Lung microvascular endothelial cell (primary cell): ENCODE measurements at places on chromosomes 5 and 9. TPM values are rescaled to one million over a fixed set of nuclear protein-coding genes. Genes with fewer than 3 reads are reported as not detected.

DNA sequence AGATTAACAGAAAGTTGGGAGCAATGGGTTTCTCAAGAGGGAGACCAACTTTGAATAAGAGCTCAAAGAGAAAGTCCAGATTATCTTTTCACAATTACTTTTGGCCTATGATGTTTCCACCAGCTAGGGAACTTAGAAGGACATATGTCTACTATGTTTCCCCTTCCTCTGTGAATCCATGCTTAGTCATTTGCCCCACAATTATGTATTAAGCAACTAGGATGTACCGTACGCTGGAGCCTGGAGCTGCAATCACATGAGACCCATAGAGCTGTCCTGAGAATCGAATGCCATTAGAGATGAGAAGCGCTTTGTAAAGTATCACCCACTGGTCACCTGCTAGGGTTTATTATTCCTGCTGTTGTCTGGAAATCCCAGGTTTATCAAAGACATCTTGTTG is 78.8 kb downstream of the PDE6A start:
- no peak for DNase-seq

DNA sequence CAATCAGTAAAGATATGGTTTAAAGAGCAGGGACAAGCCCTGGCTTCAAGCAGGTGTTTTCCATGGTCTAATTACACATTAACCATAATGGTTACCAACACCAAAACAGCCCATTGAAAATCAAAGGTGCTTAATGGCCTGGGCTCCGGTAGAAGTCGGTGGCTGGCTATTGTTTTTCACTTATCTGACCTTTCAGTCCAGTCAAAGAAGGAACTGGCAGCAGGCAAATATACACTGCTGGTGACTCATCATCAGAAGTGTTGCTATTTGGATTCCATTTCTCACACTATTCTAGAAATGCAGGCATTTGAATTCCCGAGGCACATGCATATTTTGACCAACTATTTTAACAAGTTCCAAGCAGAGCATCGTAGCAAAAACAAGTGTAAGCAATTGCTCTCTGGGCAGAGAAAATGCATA is 26.3 kb upstream of the GABRP start:
- DNase-seq = peak; percentile 79

ANXA6 gene
- total RNA-seq = 38.9 and 60.1 TPM in 2 replicates

DNA sequence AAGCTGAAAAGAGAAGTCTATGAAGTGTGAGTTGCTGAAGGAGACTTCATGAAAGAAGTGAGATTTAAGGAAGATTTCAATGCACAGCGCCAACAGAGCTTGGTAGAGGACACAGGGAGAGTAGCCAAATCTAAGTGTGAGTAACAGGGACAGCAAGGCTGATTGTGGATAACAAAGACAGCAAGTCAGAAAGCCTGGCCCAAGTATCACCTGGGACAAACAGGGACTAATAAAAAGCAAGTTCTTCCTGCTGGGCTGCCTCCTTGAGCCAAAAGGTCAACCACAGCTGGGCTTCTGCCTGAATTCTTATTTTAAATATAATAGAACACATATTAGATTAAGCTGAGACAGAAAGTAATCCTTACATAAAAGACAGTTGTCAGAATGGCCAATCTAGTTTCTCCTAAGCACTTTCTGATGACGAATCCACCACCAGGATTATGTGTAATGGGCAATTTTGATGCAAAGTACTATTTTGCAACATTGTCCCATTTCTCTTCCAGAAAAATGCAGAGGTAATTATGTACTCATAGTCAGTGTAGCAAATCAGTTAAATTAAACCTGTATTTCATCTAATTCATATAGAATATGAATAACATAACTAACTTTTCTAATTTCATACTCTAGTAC is 73.8 kb downstream of the MAPKAP1 start:
- DNase-seq = no peak

GRCh38 chr5:3122985-3123762 is 371.7 kb upstream of the IRX2 start:
- DNase-seq = no peak

PCDHGA2 gene
- 0.65 and 0.79 TPM in 2 replicates for total RNA-seq

TLX3 gene
- total RNA-seq = not detected in 2 replicates

SKP1 gene
- total RNA-seq = 119 and 126 TPM in 2 replicates

GABRA6 gene
- total RNA-seq = under 0.01 TPM in 1 of 2 replicates, not detected in the other

LMX1B gene
- total RNA-seq = not detected in 2 replicates

FAM53C gene
- 29.2 and 31.5 TPM in 2 replicates for total RNA-seq

DNA sequence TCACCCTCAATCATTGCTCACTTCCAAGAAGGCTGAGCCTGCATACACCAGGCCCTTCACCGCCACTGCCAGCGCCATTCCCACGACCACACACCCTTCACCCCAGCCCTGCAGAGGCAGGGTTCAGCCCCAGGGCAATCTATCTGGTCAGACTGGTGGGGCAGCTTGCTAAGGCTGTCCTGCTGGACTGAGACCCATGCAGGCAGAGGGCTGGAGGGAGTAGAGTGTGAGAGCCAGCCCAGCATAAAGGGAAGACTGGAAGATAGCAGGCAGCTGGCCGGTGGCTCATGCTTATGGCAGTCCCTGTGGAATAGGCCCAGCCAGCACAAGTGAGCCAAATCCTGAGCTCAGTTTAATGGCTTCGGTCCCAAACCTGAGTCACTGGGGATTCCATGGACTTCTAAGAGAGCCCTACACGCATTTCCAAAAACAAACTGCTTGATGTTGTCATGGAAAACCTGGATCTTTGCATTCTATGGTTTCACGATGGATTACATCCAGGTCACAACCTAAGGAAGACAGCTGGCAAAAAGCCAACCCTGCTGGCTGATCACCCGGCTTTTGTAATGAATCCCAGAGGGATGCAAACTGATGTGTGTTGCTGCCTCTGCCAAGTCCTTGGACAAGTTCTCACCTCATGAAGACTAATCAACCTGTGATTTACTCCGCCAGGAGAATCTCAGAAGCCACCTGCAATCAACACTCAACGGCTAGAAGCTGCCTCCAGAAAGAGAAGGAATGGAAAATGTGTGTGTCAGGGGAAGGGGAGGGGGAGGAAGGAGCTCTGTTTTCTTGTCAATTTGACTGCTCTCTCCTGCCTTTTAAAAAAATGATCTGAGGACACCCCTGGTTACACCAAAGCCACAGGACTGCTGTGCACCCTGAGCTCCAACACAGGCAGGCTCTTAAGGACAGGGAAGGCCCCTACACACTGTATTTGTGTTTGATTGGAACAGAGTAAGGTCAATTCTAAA is 143.6 kb downstream of the LHFPL2 start:
- DNase-seq = peak; percentile 100

DNA sequence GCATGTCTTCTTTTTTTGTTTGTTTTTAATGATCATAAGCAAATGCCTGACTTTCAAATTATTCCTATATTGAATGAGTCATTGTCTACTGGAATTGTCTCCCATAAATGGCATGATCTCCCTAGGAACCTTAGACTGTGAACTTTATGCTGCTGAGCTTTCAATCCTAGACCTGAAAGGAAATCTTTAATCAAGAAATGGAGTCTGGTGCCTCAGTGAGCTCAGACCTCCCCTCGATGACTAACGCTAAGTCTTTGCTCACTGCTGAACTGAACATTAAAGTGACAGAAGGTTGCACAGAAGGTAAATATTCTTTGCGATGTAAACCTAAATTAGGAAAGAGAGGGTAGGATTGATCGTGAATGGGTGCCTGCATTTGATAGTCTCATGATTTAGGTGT is 745.2 kb upstream of the WWC1 start:
- no peak for DNase-seq

ZNF462 gene
- 4.2 and 4.6 TPM in 2 replicates for total RNA-seq

ALDH1A1 gene
- total RNA-seq = 1,079 and 3,265 TPM in 2 replicates

DNA sequence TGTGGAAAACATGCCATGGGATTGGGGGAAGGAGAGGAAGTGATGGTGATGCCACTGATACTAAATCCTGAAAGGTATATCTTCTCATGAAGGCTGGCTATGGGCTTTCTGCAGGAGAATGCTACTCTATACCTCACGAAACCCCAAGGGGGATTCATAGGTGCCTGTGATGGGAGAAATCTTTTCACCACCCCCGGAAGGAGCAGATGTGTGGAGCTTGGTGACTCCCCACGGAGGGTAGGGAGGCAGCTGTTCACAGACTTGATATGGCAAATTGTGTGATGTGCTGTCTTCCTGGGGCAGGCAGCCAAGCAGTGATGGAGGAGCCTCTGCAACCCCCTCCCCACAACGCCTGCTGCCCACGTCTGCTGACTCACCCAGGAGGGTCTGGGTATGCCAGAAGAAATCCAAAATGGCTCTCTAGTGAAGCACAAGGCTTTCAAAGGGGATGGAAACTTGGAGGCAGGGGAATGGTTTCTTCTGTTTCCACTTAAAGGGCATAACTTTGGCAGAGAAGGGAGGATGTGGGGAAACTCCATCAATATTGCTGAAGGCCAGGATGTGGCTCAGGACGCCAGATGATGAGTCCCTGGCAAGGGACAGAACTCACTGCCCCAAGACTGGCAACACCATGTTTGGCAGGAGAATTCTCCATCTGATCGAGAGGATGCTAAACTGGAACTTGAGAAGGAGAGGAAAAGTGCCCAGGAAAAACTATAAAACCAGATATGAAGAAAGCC is 188.3 kb downstream of the GABBR2 start:
- DNase-seq = peak; percentile 19

GRCh38 chr5:121962347-121962670 is 534 bp downstream of the SRFBP1 start:
- DNase-seq = peak; percentile 16

DNA sequence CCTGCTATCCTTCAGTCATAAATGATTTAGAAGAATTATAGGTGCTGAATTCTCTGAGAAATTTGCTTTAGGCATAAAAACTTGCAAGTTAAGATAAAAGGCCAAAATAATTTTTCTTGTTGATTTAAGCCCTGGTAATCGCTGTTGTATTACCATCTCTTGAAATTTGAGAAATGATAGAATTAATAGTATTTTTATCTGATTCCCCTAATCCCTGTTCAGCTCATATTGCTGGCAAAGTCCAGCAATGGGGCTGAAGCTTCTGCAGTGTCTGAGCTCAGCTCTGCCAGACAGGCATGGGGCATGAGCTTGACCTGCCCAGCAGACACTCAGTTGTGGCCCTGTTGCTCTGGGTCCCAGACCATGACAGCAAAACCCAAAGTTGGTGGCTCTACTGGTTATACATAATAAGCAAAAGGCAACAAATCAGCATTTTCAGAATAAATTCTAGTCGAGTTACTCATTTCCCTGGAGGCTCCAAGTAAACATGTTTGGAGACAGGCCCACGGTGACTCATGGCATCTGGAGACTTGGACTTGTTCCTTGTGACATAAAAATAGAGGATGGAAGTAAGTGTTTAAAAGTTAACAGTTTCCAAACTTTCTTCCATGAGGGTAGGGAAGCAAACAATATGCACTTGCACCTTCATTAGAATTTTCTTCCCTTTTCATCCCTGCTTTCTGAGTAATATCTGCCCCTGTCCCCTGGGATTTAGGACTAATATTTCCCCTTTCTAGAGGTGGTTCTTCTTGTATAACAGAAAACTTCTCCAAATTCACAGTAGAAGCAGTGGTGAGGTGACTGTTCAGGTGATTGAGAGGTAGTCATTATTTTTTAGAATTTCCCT is 60.2 kb upstream of the SLC2A8 start:
- peak; percentile 12 for DNase-seq

SLCO6A1 gene
- not detected in 2 replicates for total RNA-seq

DNA sequence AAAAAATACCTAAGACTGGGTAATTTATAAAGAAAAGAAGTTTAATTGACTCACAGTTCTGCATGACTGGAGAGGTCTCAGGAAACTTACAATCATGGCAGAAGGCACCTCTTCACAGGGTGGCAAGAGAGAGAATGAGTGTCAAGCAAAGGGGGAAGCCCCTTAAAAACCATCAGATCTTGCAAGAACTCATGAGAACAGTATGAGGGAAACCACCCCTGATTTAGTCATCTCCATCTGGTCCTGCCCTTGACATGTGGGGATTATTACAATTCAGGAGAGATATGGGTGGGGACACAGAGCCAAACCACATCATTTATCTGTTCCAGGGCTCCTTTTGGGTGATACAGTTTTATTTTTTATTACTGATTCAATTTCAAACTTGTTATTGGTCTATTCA is 23.2 kb upstream of the ADAMTS16 start:
- DNase-seq = no peak

DNA sequence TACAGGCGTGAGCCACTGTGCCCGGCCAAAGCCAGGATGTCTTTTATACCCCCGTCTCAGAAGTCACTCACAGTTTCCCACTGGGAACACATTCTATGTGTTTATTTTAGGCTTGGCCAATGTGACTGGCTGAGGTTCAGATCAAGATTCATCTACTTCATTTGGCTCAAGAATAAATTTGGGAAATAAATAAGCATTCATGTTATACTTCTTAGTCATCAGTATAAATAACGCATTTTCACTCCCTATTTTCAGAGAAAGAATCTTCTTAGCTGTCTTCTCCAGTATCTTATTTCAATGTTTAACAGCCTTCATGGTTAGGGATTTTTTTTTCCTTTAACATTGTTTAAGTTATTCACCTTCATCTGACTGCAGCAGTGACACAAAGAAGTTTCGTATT is 11.8 kb downstream of the S100Z start:
- no peak for DNase-seq

PKD2L2 gene
- not detected in 2 replicates for total RNA-seq

- no peak for DNase-seq
Observed at GRCh38 chr5:66603881-66604280, 7.7 kb downstream of the MAST4 start.

- no peak for DNase-seq
Observed at GRCh38 chr5:170355601-170356098, 33.5 kb downstream of the KCNMB1 start.

DNA sequence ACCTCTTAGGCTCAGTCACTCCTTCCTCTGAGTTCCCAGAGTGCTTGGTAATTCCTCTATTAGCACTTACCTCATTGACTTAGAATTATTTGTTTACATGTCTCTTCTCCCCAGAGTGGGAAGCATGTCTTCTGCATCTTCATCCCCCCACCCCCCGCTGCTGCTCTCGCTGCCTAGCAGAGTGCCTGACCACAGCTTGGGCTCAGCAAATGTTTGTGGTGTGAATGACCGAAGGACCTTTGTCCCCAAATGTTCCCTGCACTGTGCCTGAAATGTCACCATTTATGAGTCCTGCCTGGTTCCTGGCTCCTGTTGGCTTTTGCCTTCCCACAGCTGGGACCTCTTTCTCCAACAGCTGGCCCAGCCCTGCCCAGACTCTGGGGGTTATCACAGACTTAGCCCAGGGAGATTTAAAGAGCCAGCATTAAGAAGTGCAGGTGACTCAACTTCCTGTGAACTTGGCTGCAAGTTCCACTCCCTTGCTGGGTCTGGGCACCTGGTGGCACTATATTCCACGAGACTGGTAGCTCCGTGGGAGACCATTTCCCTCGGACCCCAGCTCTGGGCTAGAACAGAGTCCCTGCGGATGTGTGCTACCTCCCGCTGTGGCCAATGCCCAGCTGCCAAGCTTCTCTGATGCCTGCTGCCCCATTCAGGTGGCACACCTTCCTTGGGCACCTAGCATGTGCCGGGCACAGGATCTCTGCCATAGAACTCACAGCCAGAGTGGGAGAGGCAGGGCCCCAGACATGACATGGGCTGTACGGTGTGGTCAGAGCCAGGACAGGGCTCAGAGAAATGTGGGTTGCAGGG is 1.8 kb upstream of the HMCN2 start:
- no peak for DNase-seq

PCDHB9 gene
- total RNA-seq = 0.22 and 0.40 TPM in 2 replicates

GRCh38 chr5:93868851-93869250 is 127.5 kb upstream of the POU5F2 start:
- DNase-seq = no peak
